ENCODE measurements at places on chromosomes 7 and 10. TPM values are rescaled to one million over a fixed set of nuclear protein-coding genes. Genes with fewer than 3 reads are reported as not detected.

HMX2 gene
- total RNA-seq = 19.8 TPM

ASZ1 gene
- total RNA-seq = not detected

EXOC4 gene
- total RNA-seq = 36.5 TPM

GRCh38 chr10:49746626-49747302, 15.4 kb downstream of the OGDHL start:
- DNase-seq = no peak
- no peak overlapping the region for H3K4me3 ChIP-seq
- H3K27me3 ChIP-seq = no peaks in the 10 kb centered on the region
- no peaks in the 10 kb centered on the region for H3K4me1 ChIP-seq

DNA sequence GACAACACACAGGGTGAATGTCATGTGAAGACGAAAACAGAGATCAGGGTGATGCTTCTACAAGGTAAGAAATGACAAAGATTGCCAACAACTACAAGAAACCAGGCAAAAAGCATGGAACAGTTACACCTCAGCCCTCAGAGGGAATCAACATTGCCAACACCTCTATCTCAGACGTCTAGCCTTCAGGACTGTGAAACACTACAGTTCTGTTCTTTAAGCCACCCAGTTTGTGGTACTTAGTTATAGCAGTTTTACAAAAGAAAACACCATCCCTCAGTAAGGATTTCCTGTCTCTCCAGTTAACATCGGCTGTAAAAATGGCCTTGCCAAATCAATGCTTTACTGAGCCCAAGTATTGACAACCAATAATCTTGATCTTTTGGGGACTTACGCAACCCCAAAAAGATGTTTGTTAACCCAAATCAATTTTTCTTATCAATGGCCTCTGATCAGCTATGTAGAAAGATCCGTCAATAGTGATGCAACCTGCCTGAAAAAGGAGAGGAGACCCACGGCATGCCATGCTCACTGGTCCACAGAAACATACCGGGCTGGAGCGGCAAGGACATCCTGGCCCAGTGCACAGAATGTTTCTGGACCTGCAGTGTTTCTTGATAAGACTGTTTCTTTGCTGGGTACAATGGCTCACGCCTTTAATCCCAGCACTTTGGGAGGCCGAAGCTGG, 44.0 kb downstream of the AKR1D1 start:
- no peak overlapping the region for H3K27ac ChIP-seq
- no peak overlapping the region for H3K4me3 ChIP-seq
- no peaks in the 10 kb centered on the region for H3K27me3 ChIP-seq
- H3K36me3 ChIP-seq = no peaks in the 10 kb centered on the region
- H3K4me1 ChIP-seq = peaks cover 5% of the 10 kb centered on the region
